ENCODE measurements at places on chromosomes 5 and 9.

- DNase-seq: no peak
Measured at GRCh38 chr5:158162479-158163034, 303.6 kb upstream of the CLINT1 start.

- DNase-seq: no peak
Measured at GRCh38 chr9:105053209-105053652, 125.3 kb upstream of the ABCA1 start.

- no peak for DNase-seq
Measured at GRCh38 chr5:164487939-164488338, 982.5 kb downstream of the MAT2B start.

DNA sequence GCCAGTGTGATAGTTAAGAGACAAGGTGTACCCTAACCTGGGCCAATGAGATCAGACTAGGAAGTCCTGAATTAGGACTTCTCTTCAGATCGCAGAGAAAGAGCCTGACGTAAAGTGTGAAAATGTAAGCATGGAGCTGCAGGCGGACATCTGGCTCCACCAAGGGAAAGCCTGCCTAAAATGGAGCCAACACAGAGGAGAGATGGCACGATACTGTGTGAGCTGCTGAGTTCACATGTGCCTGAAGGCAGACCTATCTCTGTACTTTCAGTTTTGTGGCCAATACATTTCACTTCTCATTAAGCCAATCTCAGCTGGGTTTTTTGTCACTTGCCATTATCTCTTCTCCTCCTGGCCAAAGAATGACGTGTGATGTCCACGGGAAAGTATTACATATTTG, 210.5 kb downstream of the ELAVL2 start:
- no peak for DNase-seq

DNA sequence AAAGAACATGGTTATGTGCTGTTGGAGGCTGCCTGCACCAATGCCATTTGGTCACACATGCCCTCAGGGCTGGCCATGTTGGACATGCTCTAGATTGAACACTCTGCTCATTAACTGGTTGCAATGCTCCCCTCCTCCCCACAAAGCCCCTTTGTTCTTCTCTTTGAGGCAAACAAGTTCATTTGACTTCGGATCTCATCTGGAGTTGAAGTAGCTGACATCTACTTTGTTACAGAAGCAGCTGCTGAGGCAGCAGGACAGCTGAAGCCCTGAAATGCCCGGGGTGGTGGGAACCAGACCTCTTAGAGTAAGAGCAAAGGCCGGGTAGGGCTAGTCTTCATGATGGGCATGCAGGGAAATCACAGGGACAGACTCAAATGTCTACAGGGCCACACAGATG, 123.5 kb downstream of the APBA1 start:
- no peak for DNase-seq

DNA sequence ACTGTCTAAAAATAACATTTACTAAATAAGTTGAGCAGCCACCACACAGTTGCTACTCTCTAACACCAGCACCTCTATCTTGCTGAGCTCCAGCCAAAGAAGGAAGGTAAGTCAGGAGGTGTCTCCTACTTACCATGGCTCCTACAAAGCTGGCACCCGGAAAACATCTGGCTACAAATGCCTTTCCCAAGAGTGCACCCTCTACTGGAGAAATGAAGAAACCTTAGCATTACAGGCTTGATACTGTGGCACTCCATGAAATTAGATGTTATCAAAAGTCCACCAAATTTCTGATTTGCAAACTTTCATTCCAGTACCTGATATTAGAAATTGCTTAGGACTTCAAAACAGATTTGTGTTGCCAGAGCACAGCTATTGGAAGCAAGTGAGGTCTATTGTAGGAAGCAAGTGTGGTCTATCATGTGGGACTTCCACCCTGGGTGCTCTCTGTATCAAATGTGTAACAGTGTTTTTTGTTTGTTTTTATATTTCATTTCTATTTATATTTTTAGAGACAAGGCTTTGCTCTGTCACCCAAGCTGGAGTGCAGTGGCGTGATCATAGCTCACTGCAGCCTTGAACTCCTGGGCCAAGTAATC, 25.7 kb upstream of the RFK start:
- no peak for DNase-seq

DNA sequence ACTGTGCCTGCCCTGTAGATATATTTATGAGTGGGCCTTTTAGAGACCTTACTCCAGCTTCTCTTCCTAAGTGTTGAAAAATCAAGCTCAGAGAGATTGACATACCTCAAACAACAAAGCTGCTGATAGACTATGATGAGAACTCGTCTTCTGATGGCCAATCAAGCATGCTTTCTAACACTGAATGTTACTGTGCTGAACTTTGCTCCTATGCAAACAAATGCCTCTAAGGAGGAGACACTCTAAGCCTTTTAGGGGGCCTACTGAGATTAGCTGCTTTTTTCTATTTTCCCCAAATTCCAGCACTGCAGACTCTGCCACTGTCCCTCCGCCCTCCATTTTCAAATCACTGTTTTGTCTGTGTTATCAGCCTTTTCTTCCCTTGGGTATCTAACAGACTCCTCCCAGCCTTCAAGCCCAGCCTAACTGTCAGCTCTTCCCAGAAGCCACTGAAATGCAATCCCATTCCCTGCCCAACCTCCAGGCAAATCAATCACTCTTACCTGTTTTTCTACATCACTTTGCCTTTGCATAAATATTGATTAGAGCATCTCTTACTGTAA, 39.5 kb downstream of the TXNDC8 start:
- no peak for DNase-seq

DNA sequence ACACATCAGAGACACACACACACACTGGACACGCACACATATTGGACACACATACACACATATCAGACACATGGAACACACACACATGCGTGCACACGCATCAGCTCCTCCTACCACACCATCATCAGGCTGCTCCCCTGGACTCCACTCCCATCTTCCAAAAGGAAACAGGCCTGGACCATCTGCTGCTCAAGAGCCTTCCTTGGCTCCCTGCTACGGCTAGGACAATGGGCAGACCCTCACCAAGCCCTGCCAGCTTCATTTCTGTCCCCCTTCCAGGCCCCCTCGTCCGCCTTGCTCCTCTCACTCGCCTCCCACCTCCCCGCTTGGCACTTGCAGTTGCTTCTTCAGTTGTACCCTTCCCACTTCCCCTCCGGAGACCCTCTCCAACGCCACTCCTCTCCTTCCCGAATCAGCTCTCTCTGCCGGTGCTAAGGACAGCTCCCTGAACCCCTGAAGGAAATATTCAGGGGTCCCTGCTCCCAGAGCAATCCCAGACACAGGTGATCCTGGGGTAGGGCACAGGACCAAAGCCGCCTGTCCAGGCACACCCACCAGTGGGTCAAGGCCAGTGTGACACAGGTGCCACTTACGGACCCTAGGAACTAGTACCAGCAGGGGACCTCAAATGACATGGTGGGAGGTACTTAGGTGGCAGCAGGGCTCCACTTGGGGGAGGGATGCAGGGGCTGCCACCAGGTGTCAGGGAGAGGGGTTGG, 12.1 kb upstream of the LAMC3 start:
- no peak for DNase-seq

DNA sequence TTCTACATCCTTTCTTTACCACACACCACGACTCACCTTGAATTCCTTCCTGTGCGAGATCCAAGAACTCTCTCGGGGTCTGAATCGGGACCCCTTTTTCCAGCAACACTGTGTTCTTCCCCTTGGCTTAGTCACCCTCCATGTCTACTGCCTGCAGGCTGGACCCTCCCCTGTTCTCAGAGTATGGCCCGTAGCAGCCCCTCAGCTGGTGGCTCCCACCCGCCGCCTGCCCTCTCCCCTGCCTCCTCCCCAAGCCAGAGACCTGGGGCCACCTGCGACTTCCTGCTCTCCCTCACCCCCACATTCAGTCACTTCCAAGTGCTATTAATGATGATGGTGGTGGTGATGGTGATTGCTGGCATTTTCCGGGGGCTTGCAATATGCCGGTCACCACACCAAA, 6.5 kb upstream of the IL4 start:
- DNase-seq: no peak

GRCh38 chr5:96755851-96756250, 51.9 kb downstream of the ERAP1 start:
- no peak for DNase-seq

DNA sequence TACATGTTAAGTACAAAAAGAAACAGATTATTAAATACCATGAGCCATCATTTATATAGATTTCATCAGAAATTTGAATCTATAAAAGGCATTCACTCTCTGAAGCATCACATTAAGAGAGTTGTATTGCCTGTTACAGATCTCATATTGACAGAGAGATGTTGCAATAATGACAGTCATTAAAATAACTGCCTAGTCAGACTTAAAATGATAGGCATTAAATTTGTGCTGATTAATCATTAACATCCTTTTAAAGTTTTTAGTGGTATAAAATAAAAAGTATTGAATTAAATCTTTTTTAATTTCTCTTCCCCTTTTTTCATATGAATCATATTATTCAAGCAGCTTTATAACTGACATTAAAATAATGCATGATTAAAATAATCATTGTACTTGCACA, 404.9 kb upstream of the FAM174A start:
- no peak for DNase-seq

GRCh38 chr9:118222375-118222774, 518.2 kb downstream of the TLR4 start:
- no peak for DNase-seq

- DNase-seq: no peak
Measured at GRCh38 chr5:77798456-77798855, 22.3 kb upstream of the TBCA start.

GRCh38 chr9:106958955-106959657, 96.1 kb downstream of the ZNF462 start:
- DNase-seq: no peak

DNA sequence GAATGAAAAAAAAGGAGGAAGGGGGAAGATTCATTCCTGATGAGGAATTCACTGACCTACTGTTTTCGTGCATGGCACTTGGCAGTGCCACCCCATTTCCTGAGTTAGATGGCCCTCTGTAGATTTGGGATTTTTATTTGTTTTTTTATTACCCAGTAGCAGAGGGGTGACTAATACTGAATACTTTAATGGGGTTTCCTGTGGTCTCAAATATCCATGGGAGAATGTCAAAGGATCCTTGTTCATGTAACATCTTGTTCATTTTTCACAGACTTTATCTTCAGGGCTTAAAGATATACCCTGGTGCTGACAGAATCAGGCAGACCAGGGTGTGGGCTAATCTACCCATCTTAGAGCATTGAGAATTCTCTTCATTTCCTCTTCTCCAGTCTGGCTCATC, 93.0 kb downstream of the MAMDC2 start:
- no peak for DNase-seq

GRCh38 chr5:4145511-4145910, 549.9 kb downstream of the IRX1 start:
- no peak for DNase-seq

DNA sequence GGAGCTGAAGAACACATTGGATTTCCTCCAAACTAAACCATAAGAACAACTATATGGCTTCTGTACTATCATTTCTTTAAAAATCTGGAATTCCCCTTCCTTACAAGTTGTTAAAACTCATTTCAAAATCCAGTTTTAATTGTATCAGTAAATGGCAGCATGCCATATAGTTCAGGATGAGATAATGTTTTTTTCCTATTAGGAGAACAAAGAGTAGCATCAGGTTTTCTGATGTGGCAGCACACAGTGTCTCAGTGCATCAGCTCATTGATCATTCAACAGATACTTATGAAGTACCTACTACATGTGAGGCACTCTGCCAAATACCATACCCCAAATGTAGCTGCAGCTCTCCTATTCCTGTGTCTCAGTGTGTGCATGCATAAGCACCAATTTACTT, 161.1 kb downstream of the EPB41L4A start:
- no peak for DNase-seq

DNA sequence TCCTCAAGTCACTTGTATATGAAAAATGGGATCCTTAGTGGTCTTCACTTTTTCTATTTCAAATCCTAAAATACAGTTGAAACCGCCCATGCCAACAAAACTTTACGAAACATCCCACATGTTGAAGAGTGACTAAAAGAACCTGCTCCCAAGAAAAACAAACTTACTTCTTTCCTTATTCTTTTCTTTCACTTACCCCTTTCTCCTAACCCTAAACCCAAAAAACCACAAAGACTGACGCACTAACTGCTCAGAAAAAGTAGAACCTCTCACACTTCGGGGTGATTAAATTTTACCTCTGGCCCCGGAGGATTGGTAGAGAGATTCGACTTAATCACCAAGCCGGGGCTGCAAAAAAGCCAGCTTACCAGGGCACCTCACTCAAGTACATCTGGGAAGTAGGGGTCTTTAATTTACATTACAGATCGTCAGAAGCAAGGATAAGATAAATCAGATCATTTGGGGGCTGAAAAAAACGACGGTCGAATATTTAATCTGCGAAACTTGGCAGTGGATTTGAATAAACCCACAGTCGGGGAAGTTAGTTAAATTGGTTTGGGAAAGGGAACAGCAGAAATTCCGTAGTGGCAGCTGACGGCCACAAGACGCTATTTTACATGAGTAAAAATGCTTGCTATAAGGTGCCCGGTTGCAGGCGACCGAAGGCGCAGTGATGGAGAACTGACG, 1.3 kb downstream of the CDO1 start:
- no peak for DNase-seq

- no peak for DNase-seq
Measured at GRCh38 chr9:20832775-20833174, 148.7 kb downstream of the FOCAD start.

- DNase-seq: peak; percentile 68
Measured at GRCh38 chr5:149240354-149240998, 31.2 kb upstream of the AFAP1L1 start.

DNA sequence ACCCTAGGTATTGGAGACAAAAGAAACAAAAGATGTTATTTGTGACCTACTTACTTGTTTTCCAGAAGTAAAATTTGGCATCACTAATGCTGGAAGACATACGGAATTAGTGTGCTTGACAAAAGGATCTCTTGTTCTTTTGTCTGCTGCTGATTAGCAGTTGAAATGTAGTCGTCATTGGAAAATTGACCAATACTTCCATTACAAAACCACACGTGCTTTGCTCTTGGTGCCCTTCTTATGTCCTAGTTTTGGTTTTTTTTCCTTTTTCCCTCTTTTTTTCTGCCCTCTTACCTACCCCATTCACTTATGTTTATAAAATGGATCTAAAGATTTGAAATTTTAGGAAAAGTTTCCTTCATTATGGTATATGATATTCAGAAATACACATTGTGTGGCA, 197.4 kb downstream of the FER start:
- DNase-seq: no peak

DNA sequence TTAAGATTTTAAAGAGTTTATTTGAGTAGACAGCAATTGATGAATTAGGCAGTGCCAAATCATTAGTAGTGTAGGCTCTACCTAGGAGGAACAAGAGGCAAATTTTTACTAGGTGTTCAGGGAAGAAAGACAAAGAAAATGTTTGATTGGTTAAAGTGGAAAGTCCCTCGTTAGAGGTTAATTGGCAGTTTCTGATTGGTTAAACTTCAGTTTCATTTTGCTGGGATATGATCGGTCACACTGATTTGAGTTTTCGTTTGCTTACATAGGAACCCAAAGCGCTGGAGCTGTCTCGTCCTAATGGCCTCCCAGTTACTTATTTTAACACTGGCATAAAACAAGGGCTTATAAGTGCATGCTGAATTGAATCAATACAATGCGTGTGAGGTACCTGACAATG, 15.1 kb downstream of the DMAC1 start:
- no peak for DNase-seq
